Activated CD8-positive, alpha-beta T cell treated with anti-CD3 and anti-CD28 coated beads for 36 hours (primary cell): ENCODE measurements at places on chromosomes 2 and 18. TPM values are rescaled to one million over a fixed set of nuclear protein-coding genes. Genes with fewer than 3 reads are reported as not detected.

IFT172 gene
- 12.1 TPM for total RNA-seq

DNA sequence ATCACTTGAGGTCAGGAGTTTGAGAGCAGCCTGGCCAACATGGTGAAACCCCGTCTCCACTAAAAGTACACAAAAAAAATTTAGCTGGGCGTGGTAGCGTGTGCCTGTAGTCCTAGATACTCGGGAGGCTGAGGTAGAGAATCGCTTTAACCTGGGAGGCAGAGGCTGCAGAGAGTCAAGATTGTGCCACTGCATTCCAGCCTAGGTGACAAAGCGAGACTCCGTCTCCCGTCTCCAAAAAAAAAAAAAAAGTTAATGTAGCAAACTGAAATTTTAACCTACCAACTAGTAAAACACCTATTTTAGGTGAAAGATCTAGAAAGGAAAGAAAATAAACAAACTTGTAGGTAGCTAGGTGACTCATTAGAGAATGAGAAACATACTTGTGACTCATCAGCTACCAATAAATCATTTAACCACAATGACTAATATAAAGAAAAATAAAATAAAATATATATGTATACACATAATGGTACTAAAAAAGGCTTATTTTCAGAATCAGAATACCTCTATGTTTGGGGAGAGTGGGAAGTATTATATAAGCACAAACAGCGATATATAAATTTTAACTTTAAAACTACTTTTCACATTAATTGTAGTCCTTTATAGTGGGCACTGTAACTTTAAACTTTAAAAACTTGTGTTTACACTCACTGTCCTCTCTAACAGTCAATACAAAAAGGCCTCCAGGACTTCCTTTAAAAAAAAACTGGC, 36.6 kb downstream of the DARS1 start:
- DNase-seq = peak; percentile 49

DNA sequence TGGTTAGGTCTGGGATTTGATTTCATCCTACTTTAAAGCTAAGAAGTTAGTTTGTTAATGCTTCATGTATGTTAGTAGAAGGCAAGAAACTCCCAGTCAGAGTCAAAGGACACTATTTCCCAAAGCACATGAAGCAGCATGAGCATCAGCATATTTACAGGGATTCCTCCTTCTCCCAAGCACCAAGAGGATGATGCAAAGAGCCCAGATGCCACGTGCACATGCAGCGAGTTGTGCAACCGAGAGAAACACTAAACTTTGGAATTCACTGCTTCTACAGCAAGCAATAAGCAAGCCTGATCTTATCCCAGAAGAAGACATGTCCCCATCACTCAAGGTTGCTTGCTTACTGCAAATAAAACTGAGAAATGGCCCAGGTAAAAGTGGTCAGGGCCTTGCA, 32.5 kb downstream of the CPO start:
- DNase-seq = no peak

NGEF gene
- total RNA-seq = not detected

DNA sequence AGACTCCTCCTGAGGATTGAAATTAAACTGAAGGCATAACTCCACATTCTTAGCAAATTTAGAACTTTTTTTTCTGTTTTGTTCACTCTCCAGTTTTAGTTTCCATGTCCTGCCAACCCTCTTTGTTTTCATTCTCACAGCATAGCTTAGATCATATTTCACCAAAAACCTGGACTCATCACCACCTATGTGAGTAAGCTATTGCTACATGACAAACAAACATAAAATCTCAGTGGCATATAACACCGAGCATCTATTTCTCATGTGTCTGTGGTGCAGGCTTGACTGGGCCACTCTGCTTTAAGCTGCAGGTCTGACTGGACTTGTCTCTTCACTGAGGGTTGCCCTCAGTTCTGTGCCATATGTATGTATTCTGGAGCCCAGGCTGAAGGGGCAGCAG, 385.2 kb downstream of the ARHGAP15 start:
- no peak for DNase-seq

EEF1B2 gene
- 1,169 TPM for total RNA-seq

DNA sequence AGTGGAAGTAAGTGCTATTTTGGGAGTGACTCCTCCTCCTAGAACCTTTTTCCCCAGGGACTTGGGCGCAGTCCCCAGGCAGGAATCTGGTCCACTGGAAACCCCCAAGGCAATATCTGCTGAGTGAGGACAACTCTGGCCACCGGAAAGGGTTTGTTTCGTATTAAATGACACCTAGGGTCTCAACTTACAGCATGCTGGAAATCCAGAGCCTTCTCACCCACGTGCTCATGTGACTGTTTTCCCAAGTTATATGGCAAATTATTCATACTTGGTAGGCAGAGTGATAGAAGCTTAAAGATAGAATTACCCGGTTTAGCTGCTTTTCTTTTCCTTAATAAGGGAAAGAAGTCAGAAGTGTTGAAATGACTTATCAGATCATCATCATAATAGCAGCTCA, 436.9 kb upstream of the SPRED2 start:
- no peak for DNase-seq

- DNase-seq = no peak
Measured at GRCh38 chr2:196941398-196942078, 15.0 kb upstream of the PGAP1 start.

DNA sequence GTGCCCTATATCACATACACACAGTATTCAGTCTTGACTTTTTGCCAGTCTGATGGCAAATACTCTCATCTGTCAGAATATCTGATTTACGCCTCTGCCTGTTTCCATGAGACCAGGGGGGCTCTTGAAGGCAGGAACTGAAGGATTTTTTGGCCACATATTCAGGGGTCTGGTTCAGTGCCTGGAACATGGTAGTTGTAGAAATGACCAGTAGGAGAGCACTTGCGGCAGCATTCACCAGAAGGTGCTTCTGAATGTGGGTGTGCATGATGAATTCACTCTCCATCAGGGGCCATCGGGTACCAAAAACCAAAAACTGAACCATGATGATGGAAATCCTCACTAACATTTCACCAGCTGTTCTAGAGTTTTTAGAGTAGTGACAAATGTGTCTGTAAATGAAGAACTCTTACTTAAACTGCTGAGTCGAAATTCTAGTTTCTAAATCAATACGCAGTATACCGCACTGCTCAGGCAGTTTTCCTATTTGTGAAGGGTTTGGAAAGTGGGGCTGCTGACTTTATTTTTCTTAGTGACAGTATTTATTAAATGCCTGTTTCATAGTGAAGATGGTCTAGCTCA, 54.6 kb downstream of the MERTK start:
- no peak for DNase-seq
